Kidney (tissue), 22 donors: ENCODE measurements at places on chromosomes 7 and 10.
A peak's percentile ranks its signal among the peaks of the same experiment; 100 is the strongest.

- DNase-seq: peak; percentile 39
Measured at GRCh38 chr7:66697449-66698438, 42.8 kb upstream of the RABGEF1 start.

DNA sequence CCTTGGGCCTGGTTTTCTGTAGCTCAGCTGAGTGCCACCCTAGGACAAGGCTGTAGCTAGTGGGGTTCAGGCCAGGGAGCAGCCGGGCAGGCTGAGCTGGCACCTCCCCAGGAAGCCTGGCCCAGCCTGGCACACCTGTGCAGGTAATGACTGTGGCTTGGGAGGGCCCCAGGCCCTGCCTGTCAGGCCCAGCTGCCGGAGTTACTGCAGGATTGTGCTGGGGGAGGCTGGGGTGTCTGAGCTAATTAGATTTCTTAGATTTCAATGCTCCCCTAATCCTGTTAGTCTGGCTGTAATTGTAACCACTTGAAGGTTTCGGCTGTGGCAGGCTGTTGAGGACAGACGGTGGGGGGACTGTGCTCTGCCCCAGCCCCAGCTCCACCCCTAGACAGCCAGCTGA, 6.0 kb downstream of the ZMIZ1 start:
- DNase-seq: peak; percentile 34

GRCh38 chr10:122701652-122702051, 2.0 kb upstream of the C10orf120 start:
- DNase-seq: no peak

DNA sequence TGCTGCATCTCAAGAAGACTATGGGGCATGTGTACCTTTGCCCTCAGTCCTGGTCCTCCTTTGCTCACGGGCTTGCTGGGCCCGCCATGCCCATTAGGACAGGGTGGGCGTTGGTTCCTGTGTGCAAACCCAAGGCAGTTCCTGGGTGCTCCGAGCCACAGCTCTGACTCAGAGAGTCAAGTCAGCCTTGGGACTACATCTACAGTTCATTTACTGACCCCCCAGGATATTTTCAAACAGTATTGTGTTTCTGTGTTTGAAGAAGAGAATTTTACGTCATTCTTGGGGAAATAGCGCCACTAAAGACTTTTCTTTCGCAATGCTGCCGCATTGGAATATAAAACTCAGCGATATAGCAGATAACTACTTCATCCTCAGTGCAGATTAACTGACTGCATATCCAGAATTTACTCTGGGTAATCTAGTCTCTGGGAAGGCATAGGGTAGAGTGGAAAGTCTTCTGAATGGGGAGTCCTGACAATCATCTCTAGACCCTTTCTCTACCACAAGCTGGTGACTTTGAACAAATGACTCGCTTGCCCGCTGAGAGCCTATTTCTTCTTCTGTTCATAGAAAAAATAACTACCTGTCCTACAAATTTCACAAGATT, 638.9 kb upstream of the FZD8 start:
- DNase-seq: no peak

- no peak for DNase-seq
Measured at GRCh38 chr10:122034149-122034756, 45.3 kb downstream of the TACC2 start.

DNA sequence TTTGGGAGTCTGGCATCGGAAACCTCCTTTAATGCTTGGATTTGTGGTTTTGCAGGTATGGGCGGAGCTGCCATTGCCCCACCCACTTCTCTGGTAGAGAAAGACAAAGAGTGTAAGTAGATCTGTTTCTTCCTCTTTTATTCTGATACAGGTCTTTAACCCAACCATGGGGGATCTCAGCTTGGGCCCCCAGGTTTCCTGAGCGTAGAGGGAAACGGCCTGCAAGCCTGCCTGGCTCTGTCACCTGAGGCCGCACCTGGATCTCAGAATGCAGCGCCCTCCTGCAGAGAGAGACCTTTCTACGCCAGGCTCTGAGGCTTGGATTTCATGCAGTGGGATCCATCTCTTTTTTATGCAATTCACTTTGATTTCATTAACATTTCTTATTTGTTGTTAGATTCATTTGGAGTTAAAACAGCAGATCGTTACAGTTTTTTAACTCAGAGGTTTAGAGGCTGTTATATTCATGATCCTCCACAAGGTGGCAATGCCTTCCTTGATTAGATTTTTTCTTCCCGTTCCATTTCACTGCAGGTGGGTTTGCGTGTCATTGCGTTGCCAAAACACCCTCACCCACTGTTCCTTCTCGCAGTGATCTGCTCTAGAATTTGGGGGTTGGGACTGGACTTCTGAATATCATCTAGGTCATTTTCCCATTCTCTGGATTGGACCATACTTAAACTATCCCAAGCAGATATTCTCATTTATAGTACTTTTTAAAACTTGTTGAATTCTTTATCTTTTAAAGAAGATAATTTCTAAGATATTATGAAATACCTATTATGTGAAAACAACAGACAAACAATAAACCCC, 20.0 kb downstream of the RBM17 start:
- no peak for DNase-seq

GRCh38 chr7:153840861-153841260, 211.3 kb upstream of the DPP6 start:
- no peak for DNase-seq

- DNase-seq: no peak
Measured at GRCh38 chr10:89278034-89278535, 23.8 kb upstream of the IFIT2 start.

GRCh38 chr7:99079104-99079503, 64.8 kb downstream of the SMURF1 start:
- DNase-seq: no peak

- DNase-seq: no peak
Measured at GRCh38 chr10:123011987-123012386, 3.2 kb downstream of the ACADSB start.

- peak; percentile 89 for DNase-seq
Measured at GRCh38 chr10:29254123-29255046, 34.5 kb upstream of the LYZL1 start.

DNA sequence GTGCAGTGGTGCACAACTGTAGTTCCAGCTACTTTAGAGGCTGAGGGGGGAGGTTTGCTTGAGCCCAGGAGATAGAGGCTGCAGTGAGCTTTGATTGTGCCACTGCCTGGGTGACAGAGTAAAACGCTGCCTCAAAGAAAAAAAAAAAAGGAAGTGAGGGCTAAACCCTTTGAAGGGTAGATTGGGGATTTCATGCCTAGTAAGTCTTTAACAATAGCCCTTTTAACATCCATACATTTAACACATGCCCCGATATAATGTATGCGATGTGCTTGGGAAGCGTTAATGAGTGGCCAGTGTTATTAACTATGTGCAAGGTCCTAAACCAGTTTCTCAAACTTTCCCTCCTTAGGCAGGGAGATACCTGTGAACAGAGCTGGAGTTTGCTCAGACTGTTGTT, 229.2 kb upstream of the HPS1 start:
- no peak for DNase-seq

DNA sequence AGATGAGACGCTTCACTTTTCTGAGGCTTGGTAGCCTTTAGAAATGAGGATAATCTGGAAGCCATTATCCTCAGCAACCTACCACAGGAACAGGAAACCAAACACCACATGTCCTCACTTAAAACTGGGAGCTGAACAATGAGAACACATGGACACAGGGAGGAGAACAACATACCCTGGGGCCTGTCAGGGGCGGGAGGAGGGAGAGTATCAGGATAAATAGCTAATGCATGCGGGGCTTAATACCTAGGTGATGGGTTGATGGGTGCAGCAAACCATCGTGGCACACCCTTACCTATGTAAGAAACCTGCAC, 48.9 kb downstream of the LRGUK start:
- no peak for DNase-seq

DNA sequence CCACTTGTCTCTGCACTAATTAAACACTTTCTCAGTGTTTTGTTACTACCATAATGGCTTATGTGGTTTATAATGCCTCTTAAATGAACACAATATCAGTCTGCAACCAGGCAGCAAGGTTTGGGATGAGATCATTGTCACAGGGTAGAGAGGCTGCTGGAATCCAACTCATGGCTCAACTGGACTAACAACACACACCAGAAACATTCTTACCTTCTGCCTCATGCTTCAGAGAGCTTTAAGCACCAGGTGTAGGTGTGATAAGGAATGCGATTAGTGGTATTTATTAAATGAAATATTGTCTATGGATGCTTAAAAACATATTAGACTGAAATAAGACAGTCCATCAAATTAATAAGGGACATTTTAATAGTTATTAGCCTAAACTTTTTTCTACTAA, 25.4 kb downstream of the PTF1A start:
- no peak for DNase-seq

DNA sequence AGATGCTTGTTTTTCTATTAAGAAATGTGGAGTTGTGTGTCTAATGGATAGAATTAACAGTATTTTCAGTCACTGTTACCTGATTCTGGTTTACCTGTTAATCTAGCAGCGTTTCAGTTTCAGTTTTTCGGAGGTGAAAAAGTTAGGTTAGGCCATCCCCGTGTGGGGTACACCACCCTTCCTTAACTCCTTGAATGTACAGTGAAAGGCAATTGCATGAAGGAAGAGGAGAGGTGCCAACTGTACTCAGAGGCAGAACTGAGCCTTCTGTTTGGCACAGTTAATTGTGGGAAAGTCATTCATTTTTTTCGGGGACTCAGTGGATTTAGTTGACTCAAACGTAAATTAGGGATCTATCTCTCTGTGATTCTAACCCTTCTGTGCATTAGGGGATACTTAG, 35.5 kb downstream of the RPA3 start:
- DNase-seq: no peak

DNA sequence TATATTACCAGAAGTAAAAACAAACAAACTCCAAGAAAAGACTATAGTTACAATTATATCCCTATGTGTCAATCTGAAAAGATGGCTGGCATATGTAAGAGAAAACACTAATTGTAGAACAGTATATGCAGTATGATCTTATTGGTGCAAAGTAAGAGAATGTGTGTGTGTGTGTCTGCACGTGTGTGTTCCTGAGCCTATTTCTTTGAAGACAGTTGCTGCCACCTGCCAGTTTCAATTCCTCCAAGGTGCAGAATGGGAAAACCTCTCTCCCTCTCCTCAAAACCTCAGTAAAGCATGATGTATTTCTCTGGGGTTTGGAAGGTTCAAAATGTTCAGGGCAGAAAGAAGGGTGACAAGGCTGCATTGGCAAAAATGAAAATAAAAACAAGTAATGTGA, 8.8 kb upstream of the SFTPA1 start:
- DNase-seq: no peak

DNA sequence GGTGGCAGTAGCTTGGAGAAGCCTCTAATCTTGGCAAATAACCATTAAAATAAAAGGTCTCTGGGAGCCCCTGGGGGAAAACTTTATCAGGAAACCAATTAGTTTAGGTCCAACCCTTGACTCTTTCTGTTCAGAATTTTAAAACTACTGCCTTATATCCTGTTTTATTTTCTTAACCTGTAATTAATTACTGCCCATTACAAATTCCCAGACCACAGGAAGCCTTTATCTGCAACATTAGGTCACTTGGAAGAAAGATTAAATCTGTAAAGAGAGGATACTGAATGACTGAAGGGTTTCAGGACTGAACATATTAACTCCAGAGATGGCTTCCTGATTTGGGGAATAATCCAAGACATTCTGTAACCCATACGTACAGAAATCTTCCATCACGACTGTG, 320.5 kb upstream of the SORCS1 start:
- DNase-seq: no peak

DNA sequence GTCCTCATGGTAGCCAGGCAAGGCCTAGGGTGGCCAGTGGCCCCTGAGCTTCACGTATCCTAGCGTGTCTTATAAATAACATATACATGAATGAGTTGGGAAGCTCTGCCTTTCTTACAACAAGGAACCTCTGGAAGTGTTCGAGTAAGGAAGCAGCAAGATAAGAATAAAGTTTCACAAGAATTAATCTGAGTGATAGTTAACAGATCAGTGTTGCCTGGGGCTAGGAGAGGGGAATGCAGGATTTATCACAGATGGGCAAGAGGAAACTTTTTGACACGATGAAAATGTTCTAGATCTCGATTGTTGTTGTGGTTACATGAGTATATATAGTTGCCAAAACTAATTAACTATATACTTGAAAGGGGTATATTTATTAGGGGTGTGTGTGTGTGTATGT, 74.2 kb downstream of the TSPAN12 start:
- no peak for DNase-seq

GRCh38 chr10:89032141-89032891, 41.7 kb downstream of the FAS start:
- no peak for DNase-seq
